ENCODE measurements at places on chromosomes 7 and 10. TPM values are rescaled to one million over a fixed set of nuclear protein-coding genes. Genes with fewer than 3 reads are reported as not detected.

The ENTPD1 gene
- polyA plus RNA-seq = 1.6 TPM

The LUC7L2 gene
- polyA plus RNA-seq = 50.0 TPM

The CLCN1 gene
- polyA plus RNA-seq = 0.06 TPM

The SLC26A3 gene
- polyA plus RNA-seq = not detected

The FXYD4 gene
- polyA plus RNA-seq = not detected

The REPIN1 gene
- 29.4 TPM for polyA plus RNA-seq

- peak within 1 kb of the TSS; percentile 76 for H3K27ac ChIP-seq
- DNase-seq = peak; percentile 85
- H3K4me3 ChIP-seq = peak within 1 kb of the TSS; percentile 57
- no peaks in the 10 kb centered on the region for H3K27me3 ChIP-seq
- peaks cover 16% of the 10 kb centered on the region for H3K4me1 ChIP-seq
Measured at GRCh38 chr7:100088621-100089457, at the start of gene COPS6. COPS6 (plus strand) TSS chr7:100088969; CDS start chr7:100088991, 22 bp downstream.

- no peak for DNase-seq
- H3K36me3 ChIP-seq = no peaks in the 10 kb centered on the region
- no peak overlapping the region for H3K4me3 ChIP-seq
- no peak overlapping the region for H3K27ac ChIP-seq
Measured at GRCh38 chr7:157017149-157017548, 6.7 kb upstream of the MNX1 start.

- H3K27me3 ChIP-seq = no peaks in the 10 kb centered on the region
- H3K4me1 ChIP-seq = no peaks in the 10 kb centered on the region
- no peak for DNase-seq
Measured at GRCh38 chr10:86646933-86647332, 7.4 kb upstream of the OPN4 start.

DNA sequence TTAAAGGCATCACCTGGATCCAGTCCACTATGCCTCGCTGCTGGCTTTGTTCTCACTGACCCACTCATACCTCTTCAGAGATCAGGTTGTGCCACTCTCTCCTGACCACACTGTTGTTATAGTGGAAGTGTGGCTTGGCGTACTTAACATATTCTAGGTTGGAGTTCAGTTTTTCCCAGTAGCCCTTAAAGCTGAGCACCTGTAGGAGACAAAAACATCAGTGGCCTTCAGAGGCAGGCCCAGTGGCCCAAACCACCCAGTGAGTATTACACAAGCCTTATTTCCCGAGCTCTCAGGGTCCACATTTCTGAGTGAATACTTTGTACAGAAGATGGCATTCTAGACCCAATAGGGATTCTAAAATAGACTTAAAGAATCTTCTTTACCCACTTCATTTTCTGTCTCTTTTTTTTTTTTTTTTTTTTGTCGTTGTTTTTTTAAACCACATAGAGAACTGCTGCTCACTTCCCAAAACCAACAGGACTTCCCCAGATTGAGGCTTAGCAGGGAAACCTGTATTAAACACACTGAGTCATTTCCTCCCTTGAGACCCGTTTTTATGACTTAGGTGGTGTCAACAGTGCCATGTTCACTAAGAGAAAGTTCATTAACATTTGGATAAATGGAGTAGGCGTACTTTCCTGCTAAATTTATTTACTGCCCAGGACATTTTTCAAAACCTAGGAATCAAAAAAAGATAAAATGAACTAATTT lies 85.8 kb downstream of the GSAP start:
- peaks cover 38% of the 10 kb centered on the region for H3K4me1 ChIP-seq
- no peak for DNase-seq
- H3K36me3 ChIP-seq = no peaks in the 10 kb centered on the region
- no peak overlapping the region for H3K4me3 ChIP-seq
- no peaks in the 10 kb centered on the region for H3K27me3 ChIP-seq
- H3K27ac ChIP-seq = no peak overlapping the region

DNA sequence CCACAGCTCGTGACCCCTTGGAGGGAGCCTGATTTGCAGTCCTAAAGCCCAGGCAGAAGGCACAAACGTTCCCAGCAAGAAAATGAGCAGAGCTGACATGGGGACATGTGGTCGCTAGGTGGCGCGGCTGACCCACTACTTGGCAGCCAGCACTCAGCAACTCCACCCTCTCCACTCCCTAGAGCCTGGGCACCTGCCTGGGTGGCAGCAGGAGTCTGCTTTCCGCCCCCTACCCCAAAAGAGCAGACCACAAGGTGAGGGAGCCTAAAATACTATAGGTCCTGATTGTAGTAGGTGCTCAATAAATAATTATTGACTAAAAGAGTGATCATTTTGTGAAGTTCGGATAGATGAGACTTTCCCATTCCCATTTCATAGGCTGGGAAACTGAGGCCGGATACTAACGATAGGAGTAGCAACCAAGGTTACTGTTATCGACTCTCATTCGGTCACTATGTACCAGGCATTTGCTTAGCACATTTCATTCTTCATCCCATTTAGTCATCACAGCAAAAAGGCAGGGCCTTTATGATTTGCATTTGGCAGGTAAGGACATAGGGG lies 57.4 kb downstream of the NEUROG3 start:
- H3K27ac ChIP-seq = no peak overlapping the region
- no peaks in the 10 kb centered on the region for H3K36me3 ChIP-seq
- no peaks in the 10 kb centered on the region for H3K27me3 ChIP-seq
- DNase-seq = peak; percentile 73
- H3K4me1 ChIP-seq = no peaks in the 10 kb centered on the region

GRCh38 chr10:48547061-48547895 lies 57.6 kb downstream of the ARHGAP22 start:
- no peak overlapping the region for H3K27ac ChIP-seq
- no peaks in the 10 kb centered on the region for H3K36me3 ChIP-seq
- no peaks in the 10 kb centered on the region for H3K4me1 ChIP-seq
- no peaks in the 10 kb centered on the region for H3K27me3 ChIP-seq

DNA sequence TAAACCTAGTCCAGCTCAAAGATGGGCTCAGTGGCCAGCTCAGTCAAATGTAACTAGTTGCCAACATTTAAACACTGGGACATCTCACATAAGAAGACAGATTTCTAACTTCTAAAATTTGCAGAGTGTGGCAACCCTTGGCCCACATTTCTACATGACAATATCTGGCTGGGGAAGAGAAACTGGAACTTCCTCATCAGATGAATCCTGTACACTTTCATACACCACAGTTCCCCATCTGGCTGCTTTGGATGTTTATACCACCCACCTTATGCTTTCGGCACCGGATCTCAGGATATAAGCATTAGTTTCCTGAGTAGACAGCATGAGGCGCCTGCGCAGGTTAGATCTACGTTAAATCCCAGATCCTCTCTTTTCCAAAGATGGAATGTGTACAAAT lies 199.3 kb downstream of the PRKG1 start:
- no peak for DNase-seq
- no peak overlapping the region for H3K4me3 ChIP-seq
- no peaks in the 10 kb centered on the region for H3K27me3 ChIP-seq
- no peaks in the 10 kb centered on the region for H3K4me1 ChIP-seq
- H3K36me3 ChIP-seq = no peaks in the 10 kb centered on the region
- no peak overlapping the region for H3K27ac ChIP-seq

DNA sequence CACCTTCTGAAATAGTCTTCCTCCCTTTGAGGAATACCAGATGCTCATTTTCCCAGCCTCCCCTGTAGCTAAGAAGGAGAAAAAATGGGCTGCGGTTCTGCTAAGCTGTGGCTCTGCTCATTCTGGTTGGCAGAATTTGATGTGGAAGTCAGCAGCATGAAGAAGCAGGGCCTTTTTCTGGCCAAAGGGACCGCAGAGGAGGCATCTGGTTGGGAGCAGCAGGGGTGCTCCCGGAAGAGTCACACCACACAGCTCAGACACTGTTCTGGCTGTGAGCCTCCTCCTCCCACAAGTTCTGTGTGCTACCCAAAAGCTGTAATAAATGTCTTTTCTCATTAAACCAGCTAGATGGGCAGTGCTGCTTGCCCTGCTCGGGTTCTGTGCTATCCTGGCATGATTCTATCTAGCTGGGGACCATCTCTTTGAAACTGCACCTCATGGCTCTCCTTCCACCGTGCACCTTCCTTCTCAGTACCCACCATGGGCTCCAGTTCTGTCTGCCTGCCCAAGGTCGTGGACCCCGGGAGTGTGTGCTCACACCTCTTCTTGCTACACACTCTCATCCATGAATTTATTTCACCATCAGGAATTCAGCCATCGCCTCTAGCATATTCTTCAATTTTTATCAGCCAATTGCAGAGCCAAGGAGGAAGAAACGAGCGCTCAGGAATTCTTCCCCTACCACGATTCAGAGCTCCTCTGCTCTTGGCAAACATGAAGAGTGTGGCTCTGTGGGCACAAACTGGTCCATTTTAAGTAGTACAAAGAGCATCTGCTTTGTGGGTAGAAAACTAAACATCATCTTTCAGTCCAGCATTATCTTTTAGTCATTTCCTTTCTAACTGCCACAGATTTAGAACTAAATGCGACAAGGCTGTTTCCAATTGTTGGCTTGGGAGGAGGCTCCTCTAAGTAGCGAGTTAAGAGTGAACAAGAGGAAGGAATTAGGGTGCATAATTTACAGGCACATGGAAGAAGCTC lies 76.9 kb downstream of the FAM171A1 start:
- no peaks in the 10 kb centered on the region for H3K27me3 ChIP-seq
- no peak overlapping the region for H3K27ac ChIP-seq
- DNase-seq = no peak
- H3K36me3 ChIP-seq = no peaks in the 10 kb centered on the region

- no peak overlapping the region for H3K4me3 ChIP-seq
- no peak for DNase-seq
- no peaks in the 10 kb centered on the region for H3K27me3 ChIP-seq
- peaks cover 31% of the 10 kb centered on the region for H3K4me1 ChIP-seq
- peaks cover 22% of the 10 kb centered on the region for H3K36me3 ChIP-seq
Measured at GRCh38 chr7:158774952-158775351, 54.4 kb downstream of the ESYT2 start.

DNA sequence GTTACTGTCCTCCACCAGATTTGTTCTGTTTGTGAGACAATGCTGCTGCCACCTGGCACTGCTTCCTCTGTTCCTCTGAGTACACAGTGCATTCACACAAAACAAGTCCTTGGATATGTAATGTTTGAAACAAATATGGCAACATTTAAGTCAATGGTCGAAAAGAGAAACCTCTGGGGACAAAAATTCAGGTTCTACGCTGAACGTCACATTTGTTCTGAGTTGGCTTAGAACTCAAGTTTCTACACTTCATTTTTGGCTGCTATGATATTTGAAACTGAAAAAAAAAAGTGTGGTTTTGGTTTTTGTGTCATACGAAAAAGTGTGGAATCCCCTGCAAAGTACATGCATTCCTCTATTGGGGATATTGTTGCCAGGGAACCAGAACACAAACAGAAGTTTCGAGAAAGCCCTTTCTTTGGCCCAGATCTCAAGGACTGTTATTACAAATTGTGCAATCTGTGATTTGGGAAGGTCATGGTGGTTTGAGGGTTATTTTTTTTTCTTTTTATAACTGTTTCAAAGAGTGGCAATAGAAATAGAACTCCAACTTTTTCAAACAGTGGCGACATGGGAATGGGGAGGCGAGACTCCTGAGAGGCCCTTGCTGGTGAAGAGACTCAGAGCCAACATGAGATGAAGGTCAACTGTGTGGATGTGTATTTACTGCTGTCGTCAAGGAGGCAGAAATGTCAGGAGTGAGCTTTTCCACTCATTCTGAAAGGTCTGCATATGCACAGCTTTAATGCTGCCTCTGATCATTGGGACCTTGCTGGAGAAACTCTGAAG lies 127.5 kb downstream of the CUBN start:
- DNase-seq = peak; percentile 54
- H3K4me1 ChIP-seq = peaks cover 38% of the 10 kb centered on the region
- H3K4me3 ChIP-seq = no peak overlapping the region

DNA sequence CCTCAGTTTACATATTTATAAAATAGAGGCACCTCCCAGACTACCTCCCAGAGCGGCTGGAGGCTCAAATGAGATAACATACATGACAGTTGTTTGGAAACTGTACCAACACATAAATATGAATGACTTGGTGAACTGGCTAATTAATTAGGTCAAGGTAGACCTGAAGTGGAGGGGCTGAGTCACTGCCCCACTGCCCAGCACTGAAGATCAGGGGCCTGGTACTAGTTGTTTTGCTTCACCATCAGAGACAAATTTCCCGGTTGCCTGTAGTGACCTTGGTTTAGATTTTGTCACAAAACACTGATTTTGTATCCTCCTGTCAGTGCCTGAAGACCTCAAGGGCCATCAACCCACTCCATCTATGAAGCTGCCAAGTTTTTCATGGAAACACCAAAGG lies 41.8 kb downstream of the JAZF1 start:
- H3K4me1 ChIP-seq = peaks cover 13% of the 10 kb centered on the region
- DNase-seq = no peak
- no peak overlapping the region for H3K4me3 ChIP-seq
- H3K36me3 ChIP-seq = no peaks in the 10 kb centered on the region
- H3K27me3 ChIP-seq = no peaks in the 10 kb centered on the region

GRCh38 chr7:96189129-96189820 lies 132.6 kb downstream of the SLC25A13 start:
- DNase-seq = no peak
- no peaks in the 10 kb centered on the region for H3K27me3 ChIP-seq
- no peak overlapping the region for H3K27ac ChIP-seq

- H3K4me3 ChIP-seq = no peak overlapping the region
- H3K36me3 ChIP-seq = no peaks in the 10 kb centered on the region
- no peaks in the 10 kb centered on the region for H3K4me1 ChIP-seq
- no peak for DNase-seq
Measured at GRCh38 chr7:93758631-93759030, 131.9 kb downstream of the TFPI2 start.

DNA sequence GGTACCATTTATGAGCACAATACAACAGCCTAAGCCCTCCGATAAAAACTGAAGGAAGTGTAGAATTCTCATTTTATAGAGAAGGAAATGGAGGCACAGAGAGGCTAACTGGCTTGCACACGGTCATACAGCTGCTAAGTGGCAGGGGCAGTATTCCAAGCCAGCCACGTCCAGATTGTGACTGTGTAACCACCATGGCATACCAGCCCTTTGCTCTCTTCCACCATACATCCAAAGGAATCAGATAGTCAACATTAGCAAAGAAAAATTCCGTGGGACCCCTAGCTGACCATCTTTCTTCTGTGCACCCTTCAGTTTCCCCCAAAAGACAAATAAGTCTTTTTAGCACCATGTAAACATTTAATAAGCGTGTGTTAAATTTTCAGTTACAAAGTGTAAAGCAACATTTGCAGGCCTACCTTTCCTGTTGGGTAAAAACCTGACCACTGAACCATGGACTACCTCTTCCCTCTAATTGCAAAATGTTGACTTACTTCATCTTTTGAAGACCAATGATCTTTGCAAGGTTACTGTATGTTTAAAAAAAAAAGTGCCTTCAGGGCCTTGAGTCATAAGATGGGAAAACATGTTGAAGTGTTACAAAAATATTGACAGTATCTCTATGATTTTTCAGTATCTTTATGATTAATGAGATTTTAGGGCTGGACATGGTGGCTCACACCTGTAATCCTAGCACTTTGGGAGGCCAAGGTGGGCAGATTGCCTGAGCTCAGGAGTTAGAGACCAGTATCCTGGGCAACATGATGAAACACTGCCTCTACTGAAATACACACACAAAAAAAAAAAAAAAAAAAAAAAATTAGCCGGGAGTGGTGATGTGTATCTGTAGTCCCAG lies 24.3 kb upstream of the PDZD8 start:
- no peak overlapping the region for H3K27ac ChIP-seq
- H3K27me3 ChIP-seq = no peaks in the 10 kb centered on the region
- DNase-seq = no peak
- H3K4me3 ChIP-seq = no peak overlapping the region
- no peaks in the 10 kb centered on the region for H3K4me1 ChIP-seq

- DNase-seq = no peak
- no peaks in the 10 kb centered on the region for H3K36me3 ChIP-seq
- no peak overlapping the region for H3K4me3 ChIP-seq
- H3K27me3 ChIP-seq = no peaks in the 10 kb centered on the region
- peaks cover 41% of the 10 kb centered on the region for H3K4me1 ChIP-seq
- no peak overlapping the region for H3K27ac ChIP-seq
Measured at GRCh38 chr10:102779680-102780526, 36.2 kb downstream of the WBP1L start.

Measured in CD4-positive, alpha-beta memory T cell (primary cell).